Suppressor macrophage treated with lipopolysaccharide for 4 hours (primary cell): ENCODE measurements at places on chromosomes 5 and 9.

GRCh38 chr9:101403516-101404285, 5.0 kb downstream of the ZNF189 start:
- DNase-seq, result no peak

GRCh38 chr9:88418025-88418424, 29.8 kb downstream of the SPIN1 start:
- no peak for DNase-seq

GRCh38 chr9:128339761-128340690, at the start of gene SLC27A4:
SLC27A4 (plus strand) TSS chr9:128340527; CDS start chr9:128343133, 2,606 bp downstream.
- peak; percentile 81 for DNase-seq

- no peak for DNase-seq
Measured at GRCh38 chr5:32044434-32044833, 129.7 kb downstream of the GOLPH3 start.

GRCh38 chr9:101184813-101185278, 156.3 kb downstream of the PLPPR1 start:
- no peak for DNase-seq
